ENCODE measurements at places on chromosomes 3 and 15.

GRCh38 chr3:186255703-186256331, 106.2 kb downstream of the DGKG start:
- DNase-seq, result no peak

DNA sequence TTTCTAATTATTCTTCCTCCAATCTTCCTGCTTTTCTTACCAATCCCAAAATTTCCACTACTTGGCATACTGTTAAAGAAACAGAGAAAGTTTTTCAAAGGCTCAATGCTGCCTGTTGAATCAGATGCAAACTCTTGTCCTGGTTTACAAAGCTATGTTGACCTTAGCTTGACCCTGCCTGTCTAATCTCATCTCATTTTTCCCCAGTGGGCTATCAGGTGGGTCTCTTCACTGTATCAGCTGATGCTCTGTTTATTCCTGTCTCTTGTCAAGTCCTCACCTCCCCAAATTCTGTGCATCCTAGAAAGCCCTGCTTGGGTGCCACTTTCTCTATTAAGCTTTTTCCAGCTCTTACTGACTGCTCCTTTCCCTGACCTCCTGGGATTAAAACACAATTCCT, 18.2 kb downstream of the NFKBIZ start:
- DNase-seq, result no peak

DNA sequence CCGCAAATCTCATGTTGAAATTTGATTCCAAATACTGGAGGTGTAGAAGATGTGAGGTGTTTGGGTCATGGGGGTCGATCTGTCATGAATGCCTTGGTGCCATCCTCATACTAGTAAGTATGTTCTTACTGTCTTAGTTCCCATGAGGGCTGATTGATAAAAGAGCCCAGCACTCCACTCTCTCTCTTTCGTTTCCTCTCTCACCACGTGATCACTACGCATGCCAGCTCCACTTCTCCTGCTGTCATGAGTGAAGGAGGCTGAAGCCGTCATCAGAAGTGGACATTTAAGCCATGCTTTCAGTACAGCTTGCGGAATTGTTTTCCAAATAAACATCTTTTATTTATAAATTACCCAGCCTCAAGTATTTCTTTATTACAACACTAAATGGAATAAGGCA, 6.1 kb downstream of the OR5H15 start:
- no peak for DNase-seq

- DNase-seq, result no peak
These were observed 1.2 kb downstream of the RTP1 start for GRCh38 chr3:187198490-187198889.

DNA sequence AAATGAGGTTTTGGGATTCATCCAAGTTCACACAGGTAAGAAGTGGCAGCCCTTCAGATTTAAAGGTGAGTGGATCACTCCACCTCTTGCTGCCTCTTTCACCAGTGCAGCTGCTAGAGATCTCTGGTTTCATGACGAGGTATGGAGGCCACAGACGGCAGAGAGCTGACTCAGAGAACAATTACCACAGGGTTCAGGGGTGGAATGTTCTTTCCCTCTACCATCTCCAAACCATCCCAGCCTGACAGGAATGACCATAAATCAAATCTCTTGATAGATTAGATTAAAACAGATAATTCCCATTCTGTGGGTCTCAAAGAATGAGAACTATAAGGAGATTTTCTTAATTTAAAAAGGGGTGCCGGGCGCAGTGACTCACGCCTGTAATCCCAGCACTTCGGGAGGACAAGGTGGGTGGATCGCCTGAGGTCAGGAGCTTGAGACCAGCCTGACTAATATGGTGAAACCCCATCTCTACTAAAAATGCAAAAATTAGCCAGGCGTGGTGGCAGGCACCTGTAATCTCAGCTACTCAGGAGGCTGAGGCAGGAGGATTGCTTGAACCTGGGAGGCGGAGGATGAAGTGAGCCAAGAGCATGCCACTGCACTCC, 174.2 kb upstream of the ATP11B start:
- no peak for DNase-seq

DNA sequence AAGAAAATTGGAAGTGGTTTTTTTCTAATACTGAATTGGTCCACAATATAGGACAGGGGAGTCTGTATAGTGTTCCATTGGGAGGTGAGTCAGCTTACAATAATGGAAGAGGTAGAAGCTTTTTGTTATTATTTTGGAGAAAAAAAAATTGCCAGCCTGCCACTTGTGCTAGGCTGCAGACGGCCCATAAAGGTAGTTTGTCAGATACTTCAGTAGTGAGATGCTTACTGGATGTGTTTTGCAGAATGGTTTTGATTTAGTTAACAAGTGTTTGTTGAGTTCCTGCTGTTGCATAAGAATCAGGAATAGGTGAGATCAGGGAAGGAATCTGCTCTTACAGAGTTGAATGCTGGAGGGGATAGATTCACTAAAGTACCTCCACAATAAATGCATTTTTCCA, 1.0 kb downstream of the DTWD1 start:
- DNase-seq, result no peak

- peak; percentile 6 for DNase-seq
These were observed 347 bp downstream of the HACL1 start for GRCh38 chr3:15601046-15601398.

DNA sequence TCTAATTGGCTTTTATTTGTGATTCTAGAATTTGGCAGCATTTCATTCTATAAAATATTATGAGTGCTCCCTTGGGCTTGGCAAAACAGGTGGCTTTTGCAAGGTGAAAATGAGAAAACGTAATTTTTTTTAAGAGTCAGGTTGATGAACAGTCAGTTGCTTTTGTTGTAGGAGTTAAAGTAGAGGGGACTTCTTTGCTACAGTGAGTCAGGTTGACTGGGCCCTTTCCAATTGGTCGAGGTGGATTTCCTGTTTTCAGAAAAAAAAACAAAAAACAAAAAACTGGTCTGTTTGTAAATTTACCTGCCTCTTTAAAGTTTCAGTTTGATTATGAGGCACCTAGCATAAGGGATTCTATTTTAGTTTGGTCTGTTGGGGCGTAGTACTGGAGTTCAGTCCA, 1469.4 kb upstream of the GBE1 start:
- DNase-seq, result no peak

- DNase-seq, result no peak
These were observed 286.6 kb downstream of the ZBTB20 start for GRCh38 chr3:114860531-114860930.

DNA sequence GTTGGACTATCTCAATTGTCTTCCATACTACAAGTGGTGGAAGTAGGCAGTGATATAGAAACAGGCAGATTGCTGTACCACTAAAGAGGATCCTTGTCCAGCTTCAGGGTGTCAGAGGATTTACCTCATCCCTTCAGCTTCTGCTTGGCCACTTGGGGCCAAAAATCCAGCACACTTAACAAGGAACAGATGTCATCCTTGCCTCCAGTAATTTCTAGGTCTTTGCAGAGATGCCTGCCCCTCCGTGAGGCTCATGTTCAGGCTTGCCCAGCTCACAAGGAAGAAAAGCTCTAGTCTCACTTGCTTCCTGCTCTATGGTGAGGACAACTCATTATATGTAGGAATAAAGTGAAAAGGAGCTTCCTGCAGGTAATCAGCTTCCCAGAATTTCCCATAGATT, 510.3 kb downstream of the EPHA3 start:
- no peak for DNase-seq

- no peak for DNase-seq
These were observed 226.1 kb downstream of the VPS13C start for GRCh38 chr15:61834076-61834697.

DNA sequence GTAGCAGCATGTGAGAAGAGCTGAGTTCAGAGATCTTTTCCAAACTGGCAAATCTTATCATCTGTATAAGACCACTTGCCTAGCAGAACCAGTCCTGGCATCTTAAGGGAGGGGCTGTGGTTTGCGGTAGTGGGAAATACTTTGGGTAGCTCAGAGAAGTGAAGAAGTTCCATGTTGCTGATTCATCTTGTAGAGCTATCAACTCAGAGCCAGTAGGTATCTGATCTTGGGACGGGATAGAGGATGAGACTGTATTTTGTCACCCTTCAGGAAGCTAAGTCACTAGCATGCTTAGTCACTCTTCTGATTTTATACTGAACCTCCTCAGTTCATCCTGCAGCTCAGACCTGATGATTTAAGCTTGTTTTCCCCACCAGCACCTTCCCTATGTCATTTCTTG, 211.4 kb downstream of the NR1D2 start:
- no peak for DNase-seq

GRCh38 chr3:82143661-82144412, 382.4 kb upstream of the GBE1 start:
- no peak for DNase-seq

- no peak for DNase-seq
These were observed 3.5 kb downstream of the TBL1XR1 start for GRCh38 chr3:177193688-177194268.

- DNase-seq, result no peak
These were observed 7.4 kb downstream of the ZIC4 start for GRCh38 chr3:147398813-147399534.

GRCh38 chr3:157159037-157159761, 748 bp downstream of the CCNL1 start:
- DNase-seq, result peak; percentile 55

DNA sequence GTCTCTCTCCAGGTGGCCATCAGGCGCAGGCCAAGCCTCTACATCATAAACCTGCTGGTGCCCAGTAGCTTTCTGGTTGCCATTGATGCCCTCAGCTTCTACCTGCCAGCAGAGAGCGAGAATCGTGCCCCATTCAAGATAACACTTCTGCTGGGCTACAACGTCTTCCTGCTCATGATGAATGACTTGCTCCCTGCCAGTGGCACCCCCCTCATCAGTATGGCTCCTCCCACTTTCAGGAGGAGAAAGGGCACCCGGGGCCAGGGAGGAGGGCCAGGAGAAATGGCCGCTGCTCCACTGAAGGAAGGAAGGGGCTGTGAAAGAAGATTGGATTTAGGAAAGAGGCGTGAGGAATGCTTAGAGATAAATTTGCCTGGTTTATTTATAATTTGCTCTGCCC, 6.6 kb downstream of the HTR3C start:
- no peak for DNase-seq

DNA sequence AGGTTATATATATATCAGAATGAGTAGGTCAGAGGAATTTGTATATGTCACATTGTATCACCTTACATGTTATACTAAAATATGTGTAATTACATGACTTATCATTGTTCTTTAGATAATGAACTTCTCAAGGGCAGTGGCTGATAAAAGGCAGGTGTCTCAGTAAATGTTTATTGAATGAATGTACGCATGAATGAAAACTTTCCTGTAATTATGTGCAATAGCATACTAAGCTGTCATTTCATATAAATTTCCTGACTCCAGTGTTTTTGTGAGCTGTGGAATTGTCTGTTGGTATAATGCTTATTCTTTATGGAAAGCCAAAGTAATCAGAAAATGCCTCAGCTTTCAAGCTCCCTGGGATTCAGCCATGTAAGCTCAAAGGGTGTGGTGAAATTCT, 4.2 kb downstream of the TBC1D23 start:
- DNase-seq, result no peak

DNA sequence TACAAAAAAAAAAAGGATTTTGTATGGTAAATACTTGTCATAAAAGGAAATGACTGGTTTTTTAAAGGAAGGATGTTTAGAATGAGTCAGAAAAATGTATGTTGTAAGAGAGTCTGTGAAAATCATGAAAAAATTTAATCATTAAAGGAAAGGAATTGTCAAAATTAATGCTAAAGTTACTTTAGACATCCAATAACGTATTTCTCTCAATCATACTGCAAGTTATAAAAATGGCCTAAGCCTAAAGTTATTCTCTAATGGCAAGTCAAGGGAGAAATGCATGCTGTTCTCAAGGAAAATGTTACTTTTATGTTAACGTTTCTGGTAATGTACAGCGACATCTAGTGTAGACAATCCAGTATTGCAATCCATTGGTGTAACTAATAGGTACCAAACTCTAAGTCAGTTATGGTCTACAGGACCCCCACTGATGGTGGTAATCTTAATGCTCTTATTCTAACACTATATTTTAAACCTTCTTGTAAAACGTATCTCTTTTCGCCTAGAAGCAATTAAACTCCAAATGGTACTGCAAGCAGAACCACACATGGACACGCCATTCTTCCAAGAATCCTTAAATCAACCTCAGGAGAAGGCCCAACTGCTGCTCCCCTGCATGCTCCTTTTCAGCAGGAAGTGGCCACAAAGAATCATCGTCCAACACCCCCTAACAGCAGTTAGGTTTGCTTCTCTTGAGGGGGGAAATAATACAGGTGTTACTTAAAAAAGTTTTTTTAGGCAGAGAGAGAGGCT, 35.2 kb downstream of the NCEH1 start:
- DNase-seq, result no peak

DNA sequence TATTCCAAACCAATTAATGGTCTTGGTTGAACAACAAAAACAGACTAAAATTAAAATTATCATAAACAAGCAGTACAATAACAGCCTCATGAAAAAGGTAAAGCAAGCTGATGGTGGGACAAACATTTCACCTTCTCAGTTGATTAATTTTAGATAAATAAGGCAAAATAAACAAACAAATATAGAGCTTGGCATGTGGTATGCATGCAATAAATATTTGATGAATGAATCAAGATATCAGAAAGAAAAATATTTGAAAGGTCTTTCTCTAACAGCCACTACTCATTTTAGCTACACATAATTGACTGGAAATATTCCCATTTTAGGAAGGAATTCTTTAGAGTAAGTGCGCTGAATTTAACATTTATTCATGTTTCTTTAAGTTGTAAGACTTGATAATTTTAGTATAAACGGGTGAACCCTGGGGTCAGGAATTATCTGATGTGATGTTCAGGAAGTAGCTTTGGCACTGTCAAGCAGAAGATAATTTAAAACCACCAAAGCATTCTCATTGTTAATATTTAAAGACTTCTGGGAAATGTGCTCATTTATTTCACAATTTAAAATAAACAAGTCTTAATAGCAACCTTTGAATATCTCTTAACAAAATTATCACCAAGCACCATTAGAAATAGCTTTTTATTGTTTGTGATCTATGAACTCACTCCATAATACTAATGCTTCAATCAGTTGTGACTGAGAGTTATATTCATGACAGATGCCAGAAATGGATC, 372.3 kb upstream of the TGFBR2 start:
- no peak for DNase-seq

- DNase-seq, result no peak
These were observed 66.4 kb downstream of the PTPRG start for GRCh38 chr3:61627768-61628185.

GRCh38 chr15:71397377-71397776, 282.1 kb downstream of the THSD4 start:
- DNase-seq, result no peak

DNA sequence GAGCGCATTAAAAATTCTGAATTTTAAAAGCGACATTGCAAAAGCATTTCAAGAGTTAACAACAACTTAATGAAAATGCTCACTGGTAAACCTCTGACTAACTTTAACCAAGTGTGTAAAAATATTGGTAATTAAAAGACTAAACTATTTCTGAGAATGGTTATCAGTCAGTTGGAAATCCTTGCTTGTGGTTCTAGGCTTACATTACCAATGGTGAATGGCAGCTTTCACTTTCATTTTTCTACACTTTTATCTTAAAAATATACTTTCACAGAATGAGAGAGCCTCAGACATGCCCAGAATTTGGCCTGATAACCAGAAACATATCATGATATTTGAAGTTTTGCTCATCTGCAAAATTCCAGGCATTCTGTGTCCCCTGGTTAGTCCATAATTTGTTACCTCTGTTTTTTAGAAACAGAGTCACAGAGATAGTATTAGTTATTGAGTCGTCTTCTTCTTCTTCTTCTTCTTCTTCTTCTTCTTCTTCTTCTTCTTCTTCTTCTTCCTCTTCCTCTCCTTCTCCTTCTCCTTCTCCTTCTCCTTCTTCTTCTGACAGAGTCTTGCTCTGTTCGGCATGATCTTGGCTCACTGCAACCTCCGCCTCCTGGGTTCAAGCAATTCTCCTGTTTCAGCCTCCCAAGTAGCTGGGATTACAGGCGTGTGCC, 5.5 kb upstream of the RNF111 start:
- no peak for DNase-seq

- no peak for DNase-seq
These were observed 119.9 kb upstream of the FHIT start for GRCh38 chr3:61371123-61371522.

Measured in stimulated activated CD4-positive, alpha-beta T cell treated with anti-CD3 and anti-CD28 coated beads, TNF-alpha, amount 100 ng/mL, for 1 hour (primary cell).